Right kidney (tissue), 9 donors: ENCODE measurements at places on chromosomes 4 and X.

DNA sequence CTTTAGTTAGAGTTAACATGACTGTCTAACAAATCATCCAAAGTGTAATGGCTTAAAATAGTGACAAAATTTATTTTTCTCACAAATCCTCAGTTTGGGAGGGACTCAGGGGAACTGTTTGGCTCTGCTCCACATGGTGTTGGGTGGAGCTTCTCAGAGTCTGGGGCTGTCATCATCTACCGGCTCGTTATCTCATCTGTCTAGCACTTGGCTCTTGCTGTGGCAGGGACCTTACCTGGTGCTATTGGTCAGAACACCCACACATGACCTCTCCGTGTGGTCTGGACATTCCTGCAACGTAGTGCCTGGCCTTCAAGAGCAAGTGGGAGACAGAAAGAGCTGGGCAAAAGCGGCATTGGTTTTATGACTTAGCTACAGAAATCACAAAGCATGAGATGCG, 866.9 kb upstream of the FRG1 start:
- DNase-seq = no peak

- DNase-seq = no peak
These were observed 209.4 kb upstream of the ANXA3 start for GRCh38 chr4:78342125-78342524.

GRCh38 chr4:40253906-40254305, 57.1 kb downstream of the RHOH start:
- DNase-seq = no peak

DNA sequence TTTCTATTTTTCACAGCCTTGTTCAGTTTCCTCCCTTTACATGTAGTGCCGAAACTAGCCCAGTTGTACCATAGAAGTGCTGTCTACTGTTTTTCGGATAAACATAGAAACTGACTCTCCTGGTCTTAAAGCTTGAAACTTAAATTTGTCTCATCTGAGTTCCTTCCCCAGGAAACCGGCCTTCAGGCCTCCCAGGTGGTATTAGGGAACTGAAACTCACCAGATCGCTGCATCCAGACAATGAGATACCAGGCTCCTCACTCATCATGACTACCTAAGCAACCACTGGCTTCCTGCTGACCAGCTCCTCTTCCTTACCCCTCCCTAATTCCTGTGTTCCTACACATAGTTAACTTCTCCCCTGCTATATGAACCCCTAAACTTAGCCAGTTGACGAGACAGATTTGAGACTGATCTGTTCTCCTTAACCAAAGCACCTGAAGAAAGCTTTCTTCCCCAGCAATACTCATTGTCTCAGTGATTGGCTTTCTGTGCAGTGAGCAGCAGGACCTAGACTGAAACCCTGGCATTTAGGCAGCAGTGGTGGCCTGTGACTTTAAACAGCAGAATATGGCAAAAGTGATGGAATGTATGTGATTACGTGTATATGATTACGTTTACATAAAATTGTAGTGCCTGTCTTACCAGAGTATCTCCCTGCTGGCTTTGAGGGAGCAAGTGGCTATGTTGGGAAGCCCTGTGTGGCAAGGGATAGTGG, 959.1 kb upstream of the LCORL start:
- DNase-seq = no peak

DNA sequence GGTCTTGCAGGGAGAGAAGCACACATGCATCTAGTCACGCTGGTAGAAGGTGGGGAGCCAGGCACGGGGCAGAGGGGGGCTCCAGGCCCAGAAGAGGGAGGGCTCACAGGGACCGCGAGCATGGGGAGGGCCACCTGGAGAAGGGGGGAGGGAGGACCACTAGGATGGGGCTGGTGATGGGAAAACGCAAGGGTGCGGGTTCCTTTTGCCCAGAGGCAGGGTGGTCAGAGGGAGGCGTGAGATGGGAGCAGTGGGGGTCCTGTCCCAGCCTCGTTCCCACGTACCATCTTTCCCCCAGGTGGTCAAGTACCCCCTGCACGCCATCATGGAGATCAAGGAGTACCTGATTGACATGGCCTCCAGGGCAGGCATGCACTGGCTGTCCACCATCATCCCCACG, 30.7 kb downstream of the WFS1 start:
- no peak for DNase-seq

DNA sequence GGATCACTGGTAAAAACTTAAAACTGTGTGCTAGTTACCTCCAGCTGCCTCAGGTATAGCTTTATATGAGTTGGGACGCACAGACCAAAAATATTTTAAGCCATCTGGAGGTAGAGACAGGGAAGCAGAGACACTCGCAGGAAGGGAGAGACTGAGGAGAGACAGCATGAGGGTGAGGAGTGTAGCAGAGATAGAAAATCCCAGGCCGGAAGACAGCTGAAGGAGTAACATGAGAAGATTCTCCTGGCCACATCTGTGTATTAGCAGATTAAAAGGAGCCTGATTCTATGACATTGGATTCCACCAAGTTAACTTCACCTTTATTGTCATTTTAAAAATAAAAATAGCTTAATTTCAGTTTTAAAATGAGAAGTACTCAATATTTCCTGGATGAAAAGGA, 84.3 kb downstream of the PDLIM5 start:
- no peak for DNase-seq

GRCh38 chr4:51943221-51943620, 76.9 kb downstream of the LRRC66 start:
- no peak for DNase-seq

- no peak for DNase-seq
These were observed 94.2 kb downstream of the LARP1B start for GRCh38 chr4:128155231-128155855.

- no peak for DNase-seq
These were observed 28.9 kb upstream of the ACSL1 start for GRCh38 chr4:184854673-184855072.

GRCh38 chrX:53286171-53286570, 4.8 kb upstream of the IQSEC2 start:
- DNase-seq = no peak

- DNase-seq = no peak
These were observed 39.4 kb upstream of the WDFY3 start for GRCh38 chr4:85005865-85006377.

- DNase-seq = no peak
These were observed 37.7 kb downstream of the PDHA2 start for GRCh38 chr4:95877636-95878035.

GRCh38 chrX:20267931-20268701, 1.4 kb upstream of the RPS6KA3 start:
- peak; percentile 65 for DNase-seq

GRCh38 chr4:158170691-158171561, 1.9 kb downstream of the GASK1B start:
- peak; percentile 20 for DNase-seq

- DNase-seq = no peak
These were observed 36.5 kb upstream of the RASL11B start for GRCh38 chr4:52825460-52826090.

- DNase-seq = no peak
These were observed 74.2 kb upstream of the CT45A1 start for GRCh38 chrX:135639066-135639780.

DNA sequence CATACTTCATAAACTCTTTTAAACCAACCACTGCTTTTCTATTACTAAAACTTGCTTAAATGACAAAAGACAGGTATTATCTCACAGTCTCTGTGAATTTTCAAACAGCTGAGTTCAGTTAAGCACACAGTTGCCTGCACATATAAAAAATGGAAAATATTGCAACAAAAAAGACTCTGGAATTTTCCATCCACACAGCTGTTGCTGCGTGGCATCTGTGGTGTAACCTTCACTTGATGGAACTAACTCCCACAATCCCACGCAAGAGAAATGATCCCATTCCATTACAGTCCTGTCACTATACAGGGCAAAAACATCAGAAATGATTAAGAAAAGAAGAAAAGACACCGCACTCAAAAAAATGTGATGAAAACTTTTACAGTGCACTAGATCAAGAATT, 149.8 kb upstream of the TBL1X start:
- DNase-seq = no peak

GRCh38 chr4:15396157-15396800, 31.6 kb upstream of the C1QTNF7 start:
- DNase-seq = peak; percentile 19

DNA sequence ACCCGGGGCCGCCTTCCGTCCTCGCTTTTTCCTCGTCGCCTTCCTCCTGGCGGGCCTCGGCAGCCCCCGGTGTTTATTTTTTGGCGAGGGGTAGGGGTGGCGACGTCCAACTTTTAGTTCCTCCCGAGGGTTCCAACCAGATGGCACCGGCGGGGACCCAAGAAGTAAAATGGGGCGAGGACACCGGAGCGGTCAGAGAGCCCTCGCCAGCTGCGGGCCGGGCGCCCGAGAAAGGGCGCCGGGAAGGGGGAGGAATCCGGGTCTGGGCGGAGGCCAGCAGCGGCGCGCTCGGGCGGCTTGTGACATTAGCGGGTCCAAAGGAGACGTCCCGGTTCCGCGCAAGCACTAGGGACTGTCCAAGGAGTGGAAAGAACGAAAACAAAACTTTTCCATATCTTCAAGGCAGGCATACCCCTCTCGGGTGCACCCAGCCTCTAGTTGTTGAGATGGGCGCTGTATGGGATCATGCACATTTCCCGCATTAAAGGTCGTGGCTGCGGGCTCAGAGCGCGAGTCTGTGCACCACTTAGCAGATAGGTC, 691 bp upstream of the USP46 start:
- peak; percentile 83 for DNase-seq

DNA sequence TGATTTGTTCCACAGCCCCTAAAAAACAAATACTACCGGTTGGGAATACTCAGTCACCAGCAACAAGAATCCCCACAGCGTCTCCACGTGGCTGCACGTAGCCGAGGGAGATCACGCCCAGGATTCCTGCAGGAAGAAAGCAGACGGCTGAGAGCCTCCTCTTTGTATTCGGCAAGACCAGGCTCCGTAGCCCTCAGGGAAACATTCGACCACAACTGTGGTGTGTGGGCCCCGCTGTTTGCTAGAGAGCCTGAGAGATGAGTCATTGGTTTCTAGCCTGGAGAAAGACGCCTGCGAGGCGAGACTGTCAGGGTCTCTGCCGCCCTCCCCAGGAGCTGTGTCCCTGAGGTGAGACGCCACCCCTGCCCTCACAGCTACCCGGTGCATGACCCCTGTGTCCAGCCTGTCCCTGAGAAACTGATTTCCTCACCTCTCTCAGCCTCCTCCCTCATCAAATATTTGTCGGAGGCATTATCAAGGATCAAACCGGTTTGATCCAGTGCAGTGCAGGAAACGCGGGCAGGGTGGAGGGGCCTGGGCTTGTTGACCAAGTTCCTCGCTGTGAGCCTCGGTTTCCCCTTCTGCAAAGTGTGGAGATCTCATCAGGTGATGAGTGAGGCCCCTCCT, 4.7 kb upstream of the S100P start:
- DNase-seq = no peak

- no peak for DNase-seq
These were observed 135.4 kb downstream of the HMX1 start for GRCh38 chr4:8736090-8736825.

DNA sequence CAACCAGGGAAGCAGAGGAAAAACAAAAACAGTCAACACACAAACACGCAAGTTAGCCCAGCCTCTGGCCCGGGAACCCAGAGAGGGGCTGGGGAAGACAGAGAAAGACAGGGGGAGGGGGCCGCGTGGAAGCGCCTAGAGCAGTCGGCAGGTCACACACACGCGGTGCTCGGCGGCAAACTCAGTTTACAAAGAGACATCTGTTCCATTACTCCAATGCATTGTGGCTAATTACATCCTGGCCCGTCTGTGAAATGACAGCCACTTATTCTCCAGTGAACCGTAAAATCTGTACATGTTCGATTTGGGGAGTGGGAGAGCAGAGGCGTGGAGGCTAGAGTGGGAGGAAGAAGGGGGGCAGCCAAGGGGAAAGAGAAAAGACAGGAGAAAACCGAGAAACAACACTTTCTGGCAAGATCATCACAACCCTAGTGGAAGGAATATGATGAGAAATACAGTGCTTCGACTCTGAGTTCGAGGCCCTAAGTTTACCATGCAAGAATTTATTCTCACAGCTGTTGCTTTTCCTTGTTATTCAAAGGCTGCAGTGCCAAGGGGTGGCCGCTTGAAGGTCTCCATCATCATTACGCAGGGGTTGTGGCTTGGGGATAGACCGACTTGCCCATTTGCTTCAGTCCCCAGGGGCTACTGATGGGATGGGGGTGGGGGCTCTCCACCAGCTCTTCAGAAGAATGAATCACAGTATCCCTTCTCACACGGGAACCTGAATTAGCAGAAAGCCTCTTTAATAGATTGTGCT, 167.7 kb downstream of the MGST2 start:
- DNase-seq = no peak

DNA sequence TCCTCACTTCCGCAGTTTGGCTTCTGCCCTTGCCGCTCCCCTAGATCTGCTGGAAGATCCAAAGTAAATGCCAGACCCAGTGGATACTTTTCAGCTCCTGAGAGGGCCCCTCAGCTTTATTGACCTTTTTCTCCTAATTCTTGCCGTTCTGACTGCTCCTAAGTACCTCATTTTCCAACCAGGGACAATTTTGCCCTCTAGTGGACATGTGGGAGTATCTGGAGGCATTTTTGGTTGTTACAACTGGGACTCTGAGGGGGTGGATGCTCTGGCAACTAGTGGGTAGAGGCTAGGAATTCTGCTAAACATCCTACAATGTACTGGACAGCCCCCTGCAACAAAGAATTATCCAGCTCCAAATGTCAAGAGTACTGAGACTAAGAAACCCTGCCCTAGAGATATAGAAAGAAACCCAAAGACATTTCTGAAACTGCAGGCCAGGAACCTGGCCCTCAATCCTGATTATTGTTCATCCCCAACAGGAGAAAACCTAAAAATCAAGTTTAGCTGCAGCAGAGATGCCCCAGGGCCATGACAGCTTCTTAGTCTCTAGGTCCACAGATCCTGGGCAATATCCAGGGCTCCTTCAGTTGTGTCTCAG, 3.4 kb downstream of the TEX13B start:
- DNase-seq = no peak

GRCh38 chr4:26074712-26075430, 160.9 kb downstream of the SMIM20 start:
- DNase-seq = no peak

- DNase-seq = no peak
These were observed 30.9 kb downstream of the GATB start for GRCh38 chr4:151729731-151730559.

- no peak for DNase-seq
These were observed 57.0 kb upstream of the SORCS2 start for GRCh38 chr4:7135389-7135746.

DNA sequence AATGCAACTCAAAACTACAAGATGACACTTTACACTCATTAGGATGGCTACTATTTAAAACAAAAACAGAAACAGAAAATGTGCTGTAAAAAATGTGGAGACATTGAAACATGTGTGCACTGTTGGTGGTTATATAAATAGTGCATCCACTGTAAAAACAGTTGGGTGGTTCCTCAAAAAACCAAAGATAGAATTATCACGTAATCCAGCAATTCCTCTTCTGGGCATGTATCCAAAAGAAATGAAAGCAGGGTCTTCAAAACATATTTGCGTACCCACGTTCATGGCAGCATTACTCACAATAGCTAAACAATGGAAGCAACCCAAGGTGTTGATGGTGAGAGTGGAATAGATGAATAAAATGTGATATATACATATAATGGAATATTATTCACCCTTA, 967.2 kb downstream of the TRAM1L1 start:
- no peak for DNase-seq

GRCh38 chrX:107672955-107673378, 44.7 kb downstream of the PRPS1 start:
- DNase-seq = peak; percentile 42
